RPMI7951 (cell line): ENCODE measurements at places on chromosomes 2 and 18. TPM values are rescaled to one million over a fixed set of nuclear protein-coding genes. Genes with fewer than 3 reads are reported as not detected.

Gene TIGD1
- total RNA-seq, result 6.3 and 7.1 TPM in 2 replicates

Gene CHRND
- total RNA-seq, result not detected in 2 replicates

Gene VAMP8
- total RNA-seq, result 25.0 and 27.6 TPM in 2 replicates

Gene NOSTRIN
- total RNA-seq, result 0.20 TPM in 1 of 2 replicates, not detected in the other

Gene CEP68
- total RNA-seq, result 5.2 and 5.6 TPM in 2 replicates

Gene NTSR2
- 0.36 TPM in 1 of 2 replicates, not detected in the other for total RNA-seq

Gene C1QL2
- total RNA-seq, result not detected in 2 replicates

Gene IL36A
- not detected in 2 replicates for total RNA-seq

Gene LRRC30
- total RNA-seq, result not detected in 2 replicates

Gene ANKRD29
- 1.6 and 1.8 TPM in 2 replicates for total RNA-seq

Gene NRP2
- total RNA-seq, result 57.7 and 73.5 TPM in 2 replicates

Gene CFAP53
- total RNA-seq, result 0.36 and 0.68 TPM in 2 replicates

Gene AQP12B
- not detected in 2 replicates for total RNA-seq

Gene RAB10
- total RNA-seq, result 120 and 138 TPM in 2 replicates

Gene HS1BP3
- total RNA-seq, result 13.9 and 15.9 TPM in 2 replicates

Gene NDUFAF7
- total RNA-seq, result 21.4 and 23.9 TPM in 2 replicates

Gene SCN7A
- total RNA-seq, result not detected in 2 replicates

Gene CAPN14
- total RNA-seq, result 0.96 and 1.3 TPM in 2 replicates

Gene BUB1
- total RNA-seq, result 161 and 174 TPM in 2 replicates

Gene PLA2R1
- total RNA-seq, result 6.9 and 7.6 TPM in 2 replicates

Gene HAT1
- 140 and 164 TPM in 2 replicates for total RNA-seq

Gene SULT1C4
- not detected in 2 replicates for total RNA-seq

Gene CTAGE1
- 0.68 and 1.3 TPM in 2 replicates for total RNA-seq

Gene CD207
- total RNA-seq, result 0.29 TPM in 1 of 2 replicates, not detected in the other

Gene LRRTM4
- total RNA-seq, result 0.10 and 0.12 TPM in 2 replicates

Gene ADRA2B
- total RNA-seq, result not detected in 2 replicates

Gene LOXHD1
- not detected in 2 replicates for total RNA-seq

Gene PDCD1
- not detected in 2 replicates for total RNA-seq

Gene PIEZO2
- total RNA-seq, result 10.7 and 10.8 TPM in 2 replicates

Gene DIPK1C
- total RNA-seq, result not detected in 2 replicates

Gene HOXD10
- not detected in 2 replicates for total RNA-seq

Gene STEAP3
- total RNA-seq, result 27.3 and 32.2 TPM in 2 replicates

Gene SP140
- total RNA-seq, result 0.12 and 0.59 TPM in 2 replicates

Gene RAB27B
- 7.0 and 8.8 TPM in 2 replicates for total RNA-seq

Gene POLR1A
- 13.0 and 17.2 TPM in 2 replicates for total RNA-seq

Gene LYG1
- total RNA-seq, result 0.49 and 2.4 TPM in 2 replicates

Gene CELF4
- not detected in 2 replicates for total RNA-seq

Gene ABCA12
- under 0.01 TPM in 1 of 2 replicates, not detected in the other for total RNA-seq

Gene VSNL1
- not detected in 2 replicates for total RNA-seq

Gene ITPRIPL1
- 14.5 and 15.9 TPM in 2 replicates for total RNA-seq

Gene DLX2
- 0.72 and 1.3 TPM in 2 replicates for total RNA-seq
